Cortex of kidney (tissue), 1 donor: ENCODE measurements at places on chromosomes 13 and 19.

DNA sequence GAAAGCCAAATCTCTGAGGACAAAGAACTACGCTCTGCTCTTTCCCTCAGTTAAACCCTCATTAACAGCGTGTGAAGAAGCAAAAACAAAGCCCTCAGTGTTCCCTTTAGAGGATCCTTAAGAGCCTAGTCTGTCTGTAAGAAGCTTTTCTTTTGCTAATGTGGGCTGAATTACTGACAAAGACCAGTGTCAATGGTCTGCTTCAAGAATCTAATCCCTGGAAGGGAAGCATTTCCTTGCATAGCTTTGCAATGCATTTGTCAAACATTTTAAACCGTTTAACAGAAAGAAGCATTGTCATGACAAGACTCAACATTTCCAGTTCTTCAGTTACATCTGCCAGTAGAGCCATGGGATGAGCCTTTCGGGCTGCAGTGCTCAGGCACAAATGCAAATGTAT lies 64.9 kb downstream of the EDNRB start:
- no peak for DNase-seq

GRCh38 chr13:101996954-101997353 lies 404.9 kb downstream of the FGF14 start:
- no peak for DNase-seq

DNA sequence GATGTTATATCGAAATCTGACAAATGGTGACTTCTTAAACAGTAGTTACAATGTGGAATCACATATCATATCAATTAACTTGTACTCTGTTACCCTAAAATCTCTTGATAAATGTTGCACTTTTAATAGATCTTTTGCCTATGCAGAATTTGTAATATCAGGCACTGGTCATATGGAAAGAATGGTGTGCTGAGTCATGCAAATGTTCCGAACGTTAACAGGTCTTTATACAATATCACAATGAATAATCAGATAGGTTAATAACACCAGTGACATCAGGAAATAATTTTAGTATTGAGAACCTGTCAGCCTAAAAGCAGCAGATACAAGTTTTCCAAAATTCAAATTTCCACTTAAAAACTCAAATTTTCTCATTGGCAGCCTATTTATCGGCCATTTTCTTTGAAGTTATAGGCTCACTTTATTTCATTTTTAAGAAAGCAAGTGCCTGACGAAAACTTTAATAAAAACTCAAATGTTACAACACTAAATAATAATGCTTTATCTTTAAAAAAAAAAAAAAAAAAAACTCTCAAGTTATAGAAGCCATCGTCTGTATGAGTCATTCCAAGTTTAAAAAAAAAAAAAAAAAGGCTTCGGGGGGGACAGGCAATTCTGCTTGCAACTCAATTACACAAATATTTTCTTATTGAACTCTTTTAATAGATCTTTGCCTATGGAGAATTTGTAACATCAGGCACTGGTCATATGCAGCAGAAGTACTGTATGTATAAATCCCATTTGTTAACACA lies 180.9 kb downstream of the DIAPH3 start:
- DNase-seq = no peak

GRCh38 chr13:80177327-80177726 lies 163.6 kb downstream of the SPRY2 start:
- DNase-seq = no peak

DNA sequence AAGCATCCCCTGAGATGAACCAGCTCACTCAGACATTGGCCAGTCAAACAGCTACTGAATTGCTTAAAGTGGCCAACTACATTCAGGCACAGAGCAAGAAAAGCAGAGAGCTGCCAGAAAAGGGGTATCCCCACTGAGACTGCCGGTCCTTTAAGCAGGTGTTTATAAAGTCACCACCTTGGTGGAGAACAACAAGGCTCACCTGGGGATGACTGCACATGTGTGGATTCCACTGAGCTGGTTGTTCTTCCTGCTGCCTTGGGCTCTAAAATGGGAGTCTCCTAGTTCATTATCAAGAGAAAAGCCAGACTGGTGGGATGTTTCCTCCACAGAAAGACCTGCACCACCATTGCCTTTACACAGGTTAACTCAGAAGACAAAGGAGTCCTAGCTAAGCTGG lies 51.8 kb upstream of the IPO5 start:
- DNase-seq = no peak

GRCh38 chr13:51318015-51318414 lies 21.5 kb upstream of the SERPINE3 start:
- no peak for DNase-seq

- DNase-seq = no peak
Observed at GRCh38 chr13:98800078-98800477, 47.6 kb upstream of the SLC15A1 start.

GRCh38 chr19:42275517-42275916 lies 6.5 kb downstream of the CIC start:
- no peak for DNase-seq

DNA sequence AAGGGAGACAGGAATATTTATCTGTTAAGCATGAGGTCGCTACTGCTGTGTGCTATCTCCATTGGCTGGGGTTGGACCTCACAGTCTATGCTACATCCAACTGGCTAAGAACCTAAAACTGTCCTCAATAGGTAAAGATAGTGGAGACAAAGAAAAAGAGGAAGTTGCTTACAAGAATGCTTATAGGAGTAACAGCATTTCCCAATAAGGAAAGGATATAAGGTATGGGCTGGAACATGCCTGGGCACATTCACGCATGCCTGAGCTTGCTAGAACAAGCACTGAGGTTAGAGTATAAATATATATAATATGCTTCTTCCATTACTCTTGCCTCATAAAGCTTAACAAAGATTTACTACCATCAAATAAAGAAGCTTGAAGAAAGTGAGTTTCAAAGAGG lies 47.9 kb upstream of the CEACAM21 start:
- DNase-seq = no peak

DNA sequence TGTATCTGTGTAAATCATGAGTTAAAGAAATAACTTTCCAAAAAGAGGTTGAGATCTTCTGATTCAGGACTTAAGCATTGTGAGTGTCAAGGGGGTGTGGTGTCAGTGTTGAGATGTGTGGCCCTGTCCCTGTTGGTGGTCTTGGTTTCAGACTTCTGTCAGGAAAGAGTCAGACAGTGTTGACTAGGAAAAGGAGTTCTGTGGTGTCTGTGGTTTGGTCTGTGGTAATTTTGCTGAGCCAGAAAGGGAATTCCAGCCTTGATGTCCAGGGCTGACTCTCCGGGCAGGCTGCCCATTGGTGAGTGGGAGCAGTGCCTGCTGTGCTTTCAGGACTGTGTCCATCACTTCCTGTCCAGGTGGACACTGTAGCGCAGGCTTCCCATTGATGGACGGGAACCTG lies 39.8 kb upstream of the IGFL4 start:
- no peak for DNase-seq

GRCh38 chr19:38068826-38069225 lies 155.2 kb downstream of the DPF1 start:
- no peak for DNase-seq

DNA sequence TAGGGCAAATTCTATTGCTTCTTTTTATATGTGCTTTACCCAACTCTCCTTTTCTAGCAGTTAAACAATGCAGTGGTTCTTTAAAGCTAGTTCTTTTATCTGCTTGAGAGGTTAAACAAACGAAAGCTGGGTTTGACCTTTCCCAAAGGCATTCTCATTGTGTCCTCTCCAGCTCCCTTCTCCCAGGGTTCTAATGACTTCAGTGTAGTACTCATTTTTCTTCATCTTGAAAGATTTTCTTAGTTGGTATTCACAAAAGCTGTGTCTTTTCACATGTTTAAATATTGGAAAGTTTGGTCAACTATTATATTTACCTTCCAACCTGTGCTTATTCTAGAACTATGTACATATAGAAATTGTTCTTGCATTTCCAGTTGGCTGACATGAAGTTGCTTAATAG lies 1.5 kb downstream of the WASF3 start:
- DNase-seq = no peak

GRCh38 chr19:22257381-22257780 lies 28.9 kb upstream of the ZNF729 start:
- DNase-seq = no peak

DNA sequence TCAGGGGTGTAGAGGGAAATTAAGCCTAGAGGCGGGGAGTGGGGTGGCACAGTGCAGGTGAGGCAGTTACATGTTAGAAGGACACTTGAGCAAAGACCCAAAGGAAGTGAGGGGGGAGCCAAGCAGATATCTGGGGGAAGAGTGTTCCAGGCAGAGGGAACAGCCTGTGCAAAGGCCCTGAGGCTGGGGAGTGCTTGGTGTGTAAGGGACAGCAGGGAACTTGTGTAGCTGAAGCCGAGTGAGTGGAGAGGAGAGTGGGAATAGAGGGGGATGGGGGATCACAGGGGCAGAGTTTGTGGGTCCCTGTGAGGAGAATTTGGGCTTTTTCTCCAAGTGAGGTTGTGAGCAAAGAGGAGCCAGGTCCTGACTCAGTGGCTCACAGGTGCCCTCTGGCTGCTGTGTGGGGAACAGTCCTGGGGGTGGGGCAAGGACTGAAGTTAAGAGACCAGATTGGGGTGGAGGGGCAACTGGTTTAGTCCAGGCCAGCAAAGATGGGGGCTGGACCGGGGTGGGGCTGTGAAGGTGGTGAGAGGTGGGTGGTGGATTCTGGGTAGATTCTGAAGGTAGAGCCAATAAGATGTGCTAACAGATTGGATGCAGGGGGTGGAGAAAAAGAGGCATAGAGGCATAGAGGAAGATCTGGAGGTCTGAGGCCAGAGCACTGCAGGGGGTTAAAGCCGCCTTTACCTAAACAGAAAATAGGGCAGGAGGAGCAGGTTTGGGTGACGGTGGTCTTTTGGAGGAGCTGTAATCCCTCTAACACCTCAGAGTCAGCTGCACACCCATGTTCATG lies 75.3 kb downstream of the CACNA1A start:
- DNase-seq = no peak

GRCh38 chr19:57830071-57830602 lies at the start of gene ZNF587B:
ZNF587B (plus strand) TSS chr19:57830299; CDS start chr19:57830529, 230 bp downstream.
- no peak for DNase-seq

GRCh38 chr13:21530656-21531055 lies 71.6 kb upstream of the ZDHHC20 start:
- no peak for DNase-seq

DNA sequence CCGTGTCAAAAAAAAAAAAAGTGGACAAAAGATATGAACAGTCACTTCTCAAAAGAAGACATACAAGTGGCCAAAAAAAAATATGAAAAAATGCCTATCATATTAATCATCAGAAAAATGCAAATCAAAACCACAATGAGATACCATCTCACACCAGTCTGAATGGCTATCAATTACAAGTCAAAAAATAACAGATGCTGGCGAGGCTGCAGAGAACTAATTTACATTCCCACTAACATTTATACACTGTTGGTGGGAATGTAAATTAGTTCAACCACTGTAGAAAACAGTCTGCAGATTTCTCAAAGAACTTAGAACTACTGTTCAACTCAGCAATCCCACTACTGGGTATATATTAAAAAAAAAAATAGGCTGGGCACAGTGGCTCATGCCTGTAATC lies 26.5 kb upstream of the FOXO1 start:
- no peak for DNase-seq

- DNase-seq = no peak
Observed at GRCh38 chr19:52601025-52601973, 31.2 kb downstream of the ZNF701 start.

GRCh38 chr13:98577836-98578285 lies 954 bp upstream of the STK24 start:
- no peak for DNase-seq

DNA sequence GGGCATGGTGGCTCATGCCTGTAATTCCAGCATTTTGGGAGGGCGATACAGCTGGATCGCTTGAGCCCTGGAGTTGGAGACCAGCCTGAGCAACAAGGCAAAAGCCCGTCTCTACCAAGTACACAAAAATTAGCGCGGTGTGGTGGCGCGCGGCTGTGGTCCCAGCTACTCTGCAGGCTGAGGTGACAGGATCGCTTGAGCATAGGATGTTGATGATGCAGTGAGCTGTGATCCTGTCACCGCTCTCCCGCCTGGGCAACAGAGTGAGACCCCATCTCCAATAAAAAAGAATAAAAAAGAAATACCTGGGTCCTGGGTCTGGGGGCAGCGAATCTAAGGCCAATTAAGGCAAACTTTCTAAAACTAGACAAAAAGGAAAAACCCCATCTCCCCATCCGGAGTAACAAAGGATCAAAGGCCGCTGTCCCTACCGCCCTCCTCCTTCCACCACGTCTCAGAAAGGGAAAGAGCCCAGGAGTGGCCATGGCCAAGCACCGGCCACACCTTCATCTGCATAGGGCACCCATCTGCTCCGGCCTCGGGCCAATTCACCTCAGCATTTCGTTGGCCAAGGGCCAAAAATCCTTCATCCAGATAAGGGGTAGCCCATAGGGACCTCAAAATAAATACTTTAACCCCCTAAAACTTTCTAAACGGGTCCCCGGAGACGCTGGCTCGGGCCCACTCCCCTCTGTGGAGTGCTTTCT lies 851 bp downstream of the ZNF320 start:
- no peak for DNase-seq

- DNase-seq = no peak
Observed at GRCh38 chr13:107422421-107422820, 792.9 kb downstream of the LIG4 start.

- no peak for DNase-seq
Observed at GRCh38 chr13:30895773-30896172, 10.3 kb upstream of the MEDAG start.

- DNase-seq = no peak
Observed at GRCh38 chr19:50357178-50358100, 8.0 kb downstream of the NAPSA start.

DNA sequence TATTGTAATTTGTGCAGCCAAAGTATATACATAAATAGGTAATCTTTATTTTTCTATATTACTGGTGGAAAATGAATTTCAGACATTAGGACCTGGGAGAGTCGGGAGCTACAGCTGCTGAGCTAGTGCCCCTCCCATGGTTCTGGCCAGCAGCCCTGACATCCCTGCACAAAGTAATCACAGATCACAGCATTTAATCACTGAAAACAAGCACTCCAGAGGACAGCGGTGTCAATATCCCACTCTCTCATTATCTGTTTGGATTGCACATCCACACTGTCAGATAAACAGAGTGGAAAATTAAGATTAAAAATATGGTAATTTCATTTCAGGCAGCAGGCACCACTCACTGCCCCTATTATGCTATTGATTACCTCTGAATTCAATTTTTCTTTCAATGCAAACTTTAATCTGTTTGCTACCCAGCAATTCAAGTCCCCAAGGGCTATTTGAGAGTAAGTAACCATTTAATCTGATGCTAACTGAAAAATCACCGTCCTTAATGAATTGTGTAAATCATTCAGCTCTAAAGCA lies 254.1 kb upstream of the SOX21 start:
- DNase-seq = no peak

GRCh38 chr13:95624020-95624419 lies 20.5 kb downstream of the DZIP1 start:
- no peak for DNase-seq

GRCh38 chr19:51337861-51338562 lies 3.9 kb downstream of the VSIG10L start:
- no peak for DNase-seq
